ENCODE measurements at places on chromosomes 3 and 15.

GRCh38 chr3:31974471-31974870, 6.6 kb downstream of the OSBPL10 start:
- no peak for DNase-seq

DNA sequence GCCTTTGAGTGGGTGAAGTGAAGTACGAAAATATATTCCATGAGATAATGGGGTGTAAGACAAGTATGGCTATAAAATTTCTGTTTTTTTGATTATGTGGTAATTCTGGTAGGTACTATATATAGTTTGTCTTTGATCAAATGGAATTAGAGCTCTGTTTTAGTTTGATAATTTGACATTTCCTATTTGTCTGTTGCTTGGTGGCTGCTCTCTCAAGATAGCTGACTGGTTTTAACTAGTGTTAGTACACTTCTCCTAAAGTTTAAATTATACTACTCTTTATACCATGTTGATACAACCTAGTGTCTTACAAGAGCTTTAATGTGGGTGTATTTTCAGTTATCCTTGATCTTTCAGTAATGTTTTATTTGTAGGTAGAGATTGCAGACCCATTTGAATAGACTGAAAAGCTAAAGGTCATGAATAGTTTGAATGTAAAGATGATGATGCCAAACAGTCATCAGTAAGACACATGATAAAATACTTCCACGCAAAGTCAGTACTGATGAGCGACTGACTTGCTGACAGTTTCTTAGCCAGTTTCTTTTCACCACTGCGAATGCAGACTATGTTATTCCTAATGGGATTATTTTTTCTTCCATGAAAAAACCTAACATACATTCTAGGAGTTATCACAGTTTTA, 15.2 kb downstream of the SACM1L start:
- no peak for DNase-seq

DNA sequence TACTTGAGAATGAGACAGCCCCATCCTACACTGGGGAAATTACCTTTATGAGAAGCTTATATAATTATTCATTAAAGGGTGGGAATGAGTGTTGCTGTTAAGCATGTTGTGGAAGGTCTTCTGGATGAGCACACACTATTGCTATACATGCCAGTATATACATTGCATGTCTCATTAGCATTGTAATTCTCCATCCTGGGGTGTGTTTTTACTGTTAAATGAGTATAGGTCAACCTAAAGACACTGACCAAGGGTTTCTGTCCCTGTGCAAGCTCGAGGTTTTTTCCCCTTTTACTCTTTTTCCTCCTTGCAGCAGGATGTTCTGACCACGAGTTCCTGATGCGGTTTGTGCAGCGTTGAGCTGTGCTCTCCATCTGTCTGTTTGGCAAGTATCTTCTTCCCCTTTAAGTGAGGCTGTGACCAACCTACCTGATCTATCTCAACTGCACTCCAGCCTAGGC, 7.2 kb upstream of the IVD start:
- DNase-seq, result no peak

DNA sequence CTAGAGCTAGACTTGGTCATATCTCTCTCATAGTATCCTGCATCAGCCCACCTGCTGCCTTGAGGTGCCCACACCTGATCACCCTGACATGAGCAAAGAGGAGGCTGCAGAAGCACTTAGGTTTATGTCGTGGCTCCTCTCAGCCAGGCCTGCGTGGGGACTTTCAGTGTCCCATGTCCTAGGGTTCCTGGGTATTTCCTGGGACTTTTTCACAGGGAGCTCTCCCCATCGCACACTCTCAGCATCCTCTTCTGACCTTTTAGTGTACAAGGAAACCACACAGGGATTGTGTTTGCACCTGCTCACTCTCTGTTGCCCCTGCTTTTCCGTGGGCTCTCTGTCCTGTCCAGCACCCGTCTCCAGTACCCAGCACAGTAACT, 61.4 kb downstream of the ARNT2 start:
- DNase-seq, result no peak

- no peak for DNase-seq
Measured at GRCh38 chr3:41267975-41268640, 68.8 kb downstream of the CTNNB1 start.

GRCh38 chr3:90184861-90185260, 1077.4 kb downstream of the EPHA3 start:
- DNase-seq, result no peak

DNA sequence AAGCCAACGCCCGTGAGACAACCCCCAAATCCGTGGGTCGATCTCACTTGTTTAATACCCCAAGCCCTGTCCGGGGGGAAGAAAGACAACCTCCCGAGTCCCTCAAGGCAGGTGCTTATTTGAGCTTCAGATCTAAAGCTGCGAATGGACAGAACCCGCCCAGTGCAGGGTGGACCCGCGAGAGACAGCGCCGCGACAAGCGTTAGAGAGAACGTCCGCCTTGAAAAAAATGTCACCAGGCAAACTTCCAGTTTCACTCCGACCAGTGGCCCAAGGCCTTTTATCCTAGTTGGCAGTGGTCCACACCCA, 740 bp upstream of the OXSR1 start:
- DNase-seq, result no peak

DNA sequence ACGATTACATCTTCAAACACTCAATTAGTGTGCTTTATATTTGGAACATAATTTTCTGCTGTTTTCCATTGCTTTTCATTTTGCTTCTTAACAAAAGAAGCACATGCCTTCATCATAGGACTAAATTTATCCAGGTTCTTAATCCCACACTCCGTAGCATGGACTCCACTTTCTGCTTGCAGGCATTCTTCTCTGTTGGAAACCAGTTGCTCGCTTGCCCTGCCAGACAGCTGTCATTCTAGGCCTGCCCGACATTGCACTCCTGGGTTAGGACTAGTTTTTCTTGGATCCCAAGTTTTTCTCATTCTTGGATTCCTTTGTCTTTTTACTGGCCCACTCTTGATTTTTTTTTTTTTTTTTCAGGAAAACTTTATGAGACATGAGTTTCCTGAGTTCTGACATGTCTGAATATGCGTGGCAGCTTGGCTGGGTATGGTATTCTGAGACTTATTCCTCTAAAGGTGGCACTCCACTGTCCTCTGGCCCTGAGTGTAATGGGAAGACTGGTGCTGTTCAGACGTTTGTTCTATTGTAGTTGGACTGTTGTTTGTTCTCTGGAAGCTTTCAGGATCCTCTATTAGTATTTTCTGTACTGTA, 6.3 kb upstream of the ATP1B3 start:
- DNase-seq, result no peak

DNA sequence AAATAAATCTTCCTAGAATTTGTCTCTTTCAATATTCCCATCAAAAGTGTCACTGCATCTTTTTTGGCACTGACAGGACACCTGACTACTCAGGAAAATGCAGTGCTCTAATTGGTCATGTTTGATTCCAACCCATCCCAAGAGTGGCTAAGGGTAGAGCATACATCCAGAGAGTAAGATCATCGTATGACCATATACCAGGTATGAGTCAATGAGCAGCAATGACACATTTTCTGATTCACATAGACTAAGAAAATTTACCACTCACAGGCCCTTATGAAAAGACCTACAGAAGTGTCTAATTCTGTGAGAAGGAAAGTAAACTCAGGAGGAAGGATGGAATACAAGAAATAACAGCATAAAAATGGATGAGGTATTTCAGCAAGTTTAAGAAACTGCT, 434.2 kb downstream of the ZIC1 start:
- no peak for DNase-seq

- no peak for DNase-seq
Measured at GRCh38 chr3:115085197-115085865, 61.8 kb downstream of the ZBTB20 start.

GRCh38 chr15:68589053-68589452, 10.3 kb downstream of the CORO2B start:
- DNase-seq, result no peak

DNA sequence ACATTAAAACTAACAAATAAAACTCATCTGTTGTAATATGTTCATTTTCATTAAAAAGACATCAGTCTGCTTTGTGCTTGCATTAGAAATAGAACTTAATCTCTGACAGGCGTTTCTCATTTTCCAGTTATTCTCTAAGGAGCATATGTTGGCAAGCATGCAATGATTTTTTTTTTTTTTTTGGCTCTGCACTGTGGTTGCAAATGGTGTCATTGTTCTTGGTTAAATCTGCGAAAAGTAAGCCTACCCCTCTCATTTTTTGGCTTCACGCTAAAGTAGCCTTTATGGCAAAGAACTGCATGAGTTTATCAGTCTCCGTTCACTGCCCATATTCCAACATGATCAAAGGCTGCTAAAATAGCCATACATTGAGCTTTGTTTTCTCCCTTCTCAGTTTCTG, 403.2 kb downstream of the MECOM start:
- no peak for DNase-seq

GRCh38 chr15:59176653-59177316, 29.9 kb upstream of the LDHAL6B start:
- DNase-seq, result no peak

GRCh38 chr15:56411122-56411749, 46.0 kb downstream of the TEX9 start:
- DNase-seq, result no peak

- no peak for DNase-seq
Measured at GRCh38 chr3:136883967-136884720, 22.1 kb downstream of the NCK1 start.

DNA sequence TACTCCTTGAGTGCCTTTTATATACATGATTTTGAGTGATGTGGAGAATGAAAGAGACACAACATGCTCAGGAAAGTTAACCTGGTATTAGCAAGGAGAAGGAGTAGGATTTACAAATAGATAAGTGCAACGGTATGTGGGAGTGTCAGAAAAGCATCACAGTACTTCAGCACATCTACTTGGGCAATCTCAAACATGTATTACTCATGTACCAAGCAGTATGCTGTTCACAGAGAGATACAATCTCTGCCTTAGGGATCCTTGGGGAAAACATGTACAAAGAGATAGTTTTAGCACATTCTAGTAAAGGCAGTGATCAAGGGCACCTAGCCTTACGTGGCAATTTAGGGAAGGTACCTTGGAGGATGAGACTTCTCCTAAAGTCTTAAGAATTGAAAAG, 146.5 kb downstream of the FILIP1L start:
- no peak for DNase-seq

DNA sequence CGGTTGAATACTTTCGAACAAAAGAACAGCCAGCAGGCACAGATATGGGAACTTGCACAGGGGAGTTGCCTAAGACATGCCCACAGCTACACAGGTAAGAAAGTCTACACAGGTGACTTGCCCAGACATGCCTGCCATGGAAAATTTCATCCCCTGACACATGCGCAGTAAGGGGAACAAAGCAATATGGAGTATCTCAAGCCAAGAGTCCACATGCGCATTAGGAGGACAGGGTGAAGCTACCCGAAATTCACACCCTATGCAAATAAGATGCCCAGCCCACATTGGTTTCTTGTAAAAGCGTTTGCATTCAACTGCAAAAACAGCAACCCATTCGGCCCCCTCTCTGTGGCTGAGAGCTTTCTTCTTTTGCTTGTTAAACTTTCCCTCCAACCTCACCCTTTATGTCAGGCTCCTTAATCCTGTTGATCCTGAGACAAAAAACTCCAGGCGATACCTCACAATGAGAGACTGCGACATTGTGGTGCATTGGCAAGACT, 49.3 kb upstream of the TRPM1 start:
- no peak for DNase-seq

DNA sequence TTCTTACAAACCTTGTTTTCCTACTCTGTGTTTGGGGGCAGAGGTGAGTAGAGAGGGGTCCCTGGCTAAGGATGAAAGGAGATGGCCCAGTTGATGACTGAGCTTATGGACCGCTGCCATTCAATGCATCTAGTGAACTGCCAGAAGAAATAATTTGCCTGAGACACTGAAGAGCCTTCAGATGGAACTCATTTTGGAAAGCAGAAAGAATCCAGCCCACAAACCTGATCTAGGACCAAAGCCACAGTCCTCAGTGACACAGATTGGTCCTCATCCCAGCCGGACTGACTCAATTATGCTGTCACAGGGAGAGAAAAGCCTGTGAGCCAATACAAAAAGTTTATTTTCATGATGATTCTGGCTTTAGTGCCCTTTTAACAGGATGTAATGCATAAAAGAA, 82.7 kb downstream of the CD47 start:
- no peak for DNase-seq

GRCh38 chr15:78306176-78306774, 6.9 kb upstream of the SKIC8 start:
- DNase-seq, result no peak

- DNase-seq, result no peak
Measured at GRCh38 chr3:41477399-41478014, 278.2 kb downstream of the CTNNB1 start.

GRCh38 chr3:132723024-132723950, 1.1 kb upstream of the NPHP3 start:
- DNase-seq, result no peak

- no peak for DNase-seq
Measured at GRCh38 chr3:152350776-152351175, 82.0 kb downstream of the MBNL1 start.

DNA sequence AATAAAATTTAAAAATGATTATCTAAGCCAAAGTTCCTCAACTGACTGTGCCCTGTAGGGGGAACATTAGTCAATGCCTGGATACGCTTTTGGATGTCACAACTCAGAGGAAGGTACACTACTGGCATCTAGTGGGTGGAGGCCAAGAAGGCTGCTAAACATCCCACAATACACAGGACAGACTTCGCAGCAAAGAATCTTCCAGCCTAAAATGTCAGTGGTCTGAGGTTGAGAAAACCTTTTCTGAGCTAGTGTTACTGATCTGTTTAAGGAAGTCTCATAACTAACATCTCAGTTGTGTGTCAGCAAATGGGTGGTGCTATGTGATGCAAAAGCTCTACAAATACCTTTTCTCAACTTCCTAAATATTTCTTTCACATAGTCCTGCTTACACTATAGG, 20.9 kb upstream of the LDHAL6B start:
- DNase-seq, result no peak

GRCh38 chr15:22872936-22873701, 34.7 kb downstream of the NIPA2 start:
- no peak for DNase-seq

DNA sequence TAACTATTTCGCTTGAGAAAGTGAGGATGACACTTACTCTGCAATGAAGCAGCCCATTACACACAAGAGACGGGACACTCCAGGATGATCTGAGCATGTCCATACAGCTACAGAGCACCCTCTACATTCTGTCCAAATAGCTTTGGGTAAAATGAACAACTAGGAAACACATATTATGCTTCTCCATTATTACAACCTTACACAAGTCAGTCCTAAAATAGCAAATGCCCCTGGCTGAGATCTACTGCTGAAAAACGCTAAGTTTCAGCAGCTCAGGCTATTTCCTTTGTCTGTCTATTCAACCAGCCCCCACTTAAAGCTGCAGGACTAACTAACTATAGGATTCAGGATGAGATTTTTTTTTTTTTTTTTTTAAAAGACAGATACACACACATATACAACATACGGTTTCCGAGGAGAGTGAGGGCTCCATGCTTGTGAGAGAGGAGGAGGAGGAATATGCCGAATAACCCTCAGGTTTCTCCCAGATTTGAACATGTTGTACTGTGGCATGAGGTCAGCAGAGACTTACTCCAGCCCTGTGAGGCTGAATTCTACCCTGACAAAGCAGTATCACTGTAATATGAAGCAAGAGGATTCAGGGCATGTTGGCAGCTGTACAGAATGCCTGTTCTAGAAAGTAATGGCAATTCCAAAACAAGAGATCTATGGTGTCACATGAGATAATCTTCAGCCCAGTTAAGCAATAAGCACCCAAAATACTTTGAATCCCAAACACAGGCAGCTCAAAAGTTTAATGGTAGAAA, 117.3 kb upstream of the PLXND1 start:
- no peak for DNase-seq

All from ovary (tissue), 10 donors.